ENCODE measurements at places on chromosomes 7 and 10. TPM values are rescaled to one million over a fixed set of nuclear protein-coding genes. Genes with fewer than 3 reads are reported as not detected.

- no peaks in the 10 kb centered on the region for H3K27me3 ChIP-seq
- no peak overlapping the region for H3K4me3 ChIP-seq
- H3K36me3 ChIP-seq = no peaks in the 10 kb centered on the region
- DNase-seq = no peak
Measured at GRCh38 chr7:54813398-54813797, 54.4 kb upstream of the SEC61G start.

- no peaks in the 10 kb centered on the region for H3K4me1 ChIP-seq
- no peaks in the 10 kb centered on the region for H3K36me3 ChIP-seq
- H3K27me3 ChIP-seq = peaks cover 16% of the 10 kb centered on the region
Measured at GRCh38 chr10:18136073-18136791, 4.0 kb upstream of the CACNB2 start.

DNA sequence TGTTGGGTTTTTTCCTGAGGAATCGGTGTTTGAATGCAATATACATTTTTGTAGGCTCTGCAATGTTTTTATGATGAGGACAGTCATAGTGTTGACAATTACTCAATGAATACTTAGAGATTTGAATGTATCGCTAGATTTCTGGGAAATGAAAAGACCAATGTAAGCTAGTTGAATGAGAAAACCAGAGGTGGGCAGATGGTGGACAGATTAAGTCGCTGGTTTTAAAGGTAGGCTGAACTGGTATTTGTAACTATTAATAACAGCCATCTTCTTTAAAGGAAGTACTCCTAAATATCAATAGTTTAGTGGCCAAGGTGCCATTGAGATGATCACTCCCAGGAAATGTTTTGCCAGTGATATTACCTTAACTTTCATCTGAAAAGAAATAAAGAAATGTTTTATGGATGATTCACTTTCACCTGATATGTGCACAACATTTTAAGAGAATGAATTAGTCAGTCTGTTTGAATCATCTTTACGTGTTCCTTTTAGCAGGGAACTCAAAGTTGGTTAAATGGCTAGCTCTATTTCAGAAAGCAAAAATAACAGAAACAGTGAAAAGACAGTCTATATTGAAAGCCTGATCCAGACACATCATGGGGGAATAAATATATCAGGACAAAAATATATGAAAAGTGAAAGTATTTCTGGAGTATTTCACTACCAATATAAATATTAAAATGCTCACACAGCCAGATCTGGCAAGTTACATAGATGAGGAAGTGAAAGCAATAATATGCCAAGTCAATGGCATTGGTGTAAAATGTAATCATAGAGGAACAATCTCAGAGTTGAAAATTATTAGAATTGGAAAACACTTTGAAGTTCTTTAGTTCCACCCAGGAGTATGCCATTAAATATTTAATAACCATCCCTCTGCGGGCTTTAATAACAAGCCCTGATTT, 20.7 kb downstream of the MET start:
- H3K27me3 ChIP-seq = no peaks in the 10 kb centered on the region
- no peak for DNase-seq
- H3K27ac ChIP-seq = no peak overlapping the region
- H3K36me3 ChIP-seq = no peaks in the 10 kb centered on the region

GRCh38 chr10:111522141-111522540, 445.3 kb downstream of the ADRA2A start:
- no peak overlapping the region for H3K4me3 ChIP-seq
- H3K27ac ChIP-seq = no peak overlapping the region
- H3K4me1 ChIP-seq = no peaks in the 10 kb centered on the region
- no peaks in the 10 kb centered on the region for H3K36me3 ChIP-seq

GRCh38 chr10:95516774-95517373, 44.3 kb downstream of the SORBS1 start:
- no peaks in the 10 kb centered on the region for H3K27me3 ChIP-seq
- no peaks in the 10 kb centered on the region for H3K36me3 ChIP-seq
- H3K4me3 ChIP-seq = no peak overlapping the region
- DNase-seq = no peak
- no peak overlapping the region for H3K27ac ChIP-seq

DNA sequence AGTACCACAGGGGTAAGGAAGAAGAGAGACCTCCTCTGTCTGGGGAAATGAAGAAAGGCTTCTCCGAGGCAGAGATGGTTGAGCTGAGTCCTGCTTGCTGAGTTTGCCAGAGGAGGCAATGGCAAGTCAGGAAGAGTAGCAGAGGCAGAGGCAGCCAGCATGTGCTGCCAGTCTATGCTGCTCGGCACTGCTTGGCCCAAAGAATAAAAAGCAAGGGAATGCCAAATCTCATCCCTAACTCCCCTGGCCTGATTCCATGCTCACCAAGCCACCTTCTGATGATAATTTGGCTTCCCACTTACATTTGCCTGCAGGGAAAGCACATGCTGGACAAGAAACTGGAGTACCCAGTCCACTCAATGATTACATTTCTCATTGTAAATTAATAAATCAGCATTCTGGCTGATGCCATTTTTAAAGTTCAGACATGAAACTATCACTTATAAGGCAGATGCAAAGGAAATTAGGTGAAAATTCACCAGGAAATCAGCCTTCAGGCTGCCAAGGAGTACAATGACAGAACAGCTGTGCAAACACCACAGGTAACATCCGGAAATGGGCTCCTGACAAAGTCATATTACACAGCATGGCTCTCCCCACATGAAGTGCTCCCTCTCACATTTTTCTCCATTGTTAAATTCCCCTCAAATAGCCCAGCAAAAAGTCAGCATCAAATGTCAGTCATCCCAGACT, 245.9 kb downstream of the MTERF1 start:
- H3K36me3 ChIP-seq = no peaks in the 10 kb centered on the region
- no peaks in the 10 kb centered on the region for H3K27me3 ChIP-seq
- no peaks in the 10 kb centered on the region for H3K4me1 ChIP-seq
- no peak overlapping the region for H3K27ac ChIP-seq

DNA sequence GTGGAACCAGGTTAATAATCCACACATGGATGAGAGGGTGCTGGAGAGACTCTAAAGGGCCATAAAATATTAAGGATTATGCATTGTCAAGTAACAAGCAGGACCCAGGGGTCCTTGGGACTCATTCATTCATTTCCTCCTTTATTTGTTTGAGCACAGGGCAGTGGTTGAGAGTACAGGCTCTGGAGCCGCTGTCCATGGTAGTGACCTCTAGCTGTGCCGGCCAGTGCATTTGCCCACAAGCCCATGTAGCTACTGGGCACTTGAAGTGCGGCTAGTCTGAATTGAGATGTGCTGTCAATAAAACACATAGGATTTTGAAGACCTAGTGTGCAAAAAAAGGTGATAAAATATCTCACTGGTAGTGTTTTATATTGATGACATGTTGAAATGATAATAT, 137.6 kb downstream of the C10orf105 start:
- H3K27ac ChIP-seq = no peak overlapping the region
- H3K4me1 ChIP-seq = no peaks in the 10 kb centered on the region
- peaks cover 4% of the 10 kb centered on the region for H3K27me3 ChIP-seq
- no peak overlapping the region for H3K4me3 ChIP-seq
- no peak for DNase-seq

DNA sequence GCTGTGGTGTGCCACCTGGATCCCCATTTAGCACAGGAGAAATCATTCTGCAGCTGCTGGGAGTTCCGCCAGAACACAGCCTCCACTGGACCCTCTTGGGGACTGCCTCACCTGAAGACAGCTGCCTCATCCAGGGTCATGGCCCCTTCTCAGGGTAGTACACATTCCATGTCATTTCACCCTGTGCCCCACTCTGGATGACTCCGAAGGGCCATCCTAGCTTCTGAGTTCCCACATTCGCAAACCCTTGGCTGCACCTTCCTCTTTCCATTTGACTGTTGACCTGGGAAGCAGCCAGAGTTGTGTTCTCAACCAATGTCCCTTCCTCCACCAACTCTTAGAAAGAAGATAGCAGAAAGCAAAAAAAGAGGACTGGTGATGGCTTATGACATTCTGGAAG, 125.6 kb upstream of the TBX20 start:
- H3K36me3 ChIP-seq = no peaks in the 10 kb centered on the region
- H3K4me1 ChIP-seq = no peaks in the 10 kb centered on the region
- H3K27me3 ChIP-seq = no peaks in the 10 kb centered on the region
- no peak overlapping the region for H3K27ac ChIP-seq

GRCh38 chr7:44979481-44980392, 922 bp upstream of the MYO1G start:
- H3K27ac ChIP-seq = peak overlapping the region; percentile 92
- H3K4me1 ChIP-seq = peaks cover 90% of the 10 kb centered on the region
- peaks cover 47% of the 10 kb centered on the region for H3K36me3 ChIP-seq
- no peaks in the 10 kb centered on the region for H3K27me3 ChIP-seq
- no peak for DNase-seq

DNA sequence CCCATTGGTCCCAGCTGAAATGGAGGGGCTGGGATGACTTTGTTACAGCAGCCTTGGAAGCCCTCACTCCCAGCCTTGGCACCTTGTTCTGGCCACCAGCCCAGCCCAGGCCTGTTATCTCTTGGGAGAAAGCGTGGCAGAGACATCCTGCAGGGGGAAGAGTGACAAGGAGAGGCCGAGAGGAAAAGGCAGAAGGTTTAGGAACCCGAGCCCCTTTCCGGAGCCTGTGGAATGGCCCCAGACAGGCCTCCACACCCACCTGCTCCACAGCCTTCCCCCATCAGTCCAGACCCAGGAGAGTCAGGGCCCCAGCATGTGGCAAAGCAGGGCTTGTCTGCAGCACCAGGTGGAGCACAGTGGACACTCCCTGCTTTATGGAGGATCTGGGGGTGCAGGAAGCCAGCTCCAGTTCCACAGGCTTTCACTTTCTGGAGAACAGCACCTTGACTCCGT, 24.1 kb upstream of the TRIM8 start:
- H3K27me3 ChIP-seq = no peaks in the 10 kb centered on the region
- H3K4me3 ChIP-seq = no peak overlapping the region

DNA sequence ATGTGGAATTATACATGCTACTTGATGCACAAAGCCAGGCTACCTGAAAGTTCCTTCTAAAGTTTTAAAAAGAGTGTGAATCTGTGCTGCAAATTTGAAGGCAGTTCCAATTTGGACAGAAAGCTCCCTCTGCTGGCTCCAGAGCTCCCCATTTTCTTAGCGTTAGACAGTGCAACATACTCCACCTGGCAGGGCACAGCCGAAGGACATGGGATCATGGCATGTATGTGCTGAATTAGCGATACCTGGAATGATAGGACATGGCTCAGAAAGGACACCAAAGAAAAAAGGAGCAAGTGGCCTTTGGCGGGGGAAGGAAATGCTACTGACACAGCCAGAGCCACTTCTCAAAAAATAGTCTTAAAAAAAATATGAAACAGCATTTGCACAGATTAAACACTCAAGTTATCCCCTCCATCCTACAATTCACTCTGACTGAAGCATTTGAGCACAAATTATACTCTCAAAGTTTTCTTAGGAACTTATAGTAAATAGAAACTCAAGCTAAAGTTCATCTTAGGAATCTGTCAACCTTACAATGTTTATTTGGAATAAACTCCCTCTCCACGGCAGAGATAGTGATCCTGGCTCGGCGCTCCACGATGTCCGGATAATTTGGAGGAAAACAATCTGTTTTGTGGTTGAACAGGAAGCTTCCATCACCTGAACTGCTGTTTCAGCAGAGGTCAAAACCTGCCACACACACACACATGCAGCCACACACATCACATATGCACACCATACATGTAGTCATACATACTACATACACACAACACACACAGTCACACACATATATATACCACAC, 80.0 kb downstream of the C7orf25 start:
- no peaks in the 10 kb centered on the region for H3K36me3 ChIP-seq
- no peak overlapping the region for H3K4me3 ChIP-seq
- DNase-seq = no peak

DNA sequence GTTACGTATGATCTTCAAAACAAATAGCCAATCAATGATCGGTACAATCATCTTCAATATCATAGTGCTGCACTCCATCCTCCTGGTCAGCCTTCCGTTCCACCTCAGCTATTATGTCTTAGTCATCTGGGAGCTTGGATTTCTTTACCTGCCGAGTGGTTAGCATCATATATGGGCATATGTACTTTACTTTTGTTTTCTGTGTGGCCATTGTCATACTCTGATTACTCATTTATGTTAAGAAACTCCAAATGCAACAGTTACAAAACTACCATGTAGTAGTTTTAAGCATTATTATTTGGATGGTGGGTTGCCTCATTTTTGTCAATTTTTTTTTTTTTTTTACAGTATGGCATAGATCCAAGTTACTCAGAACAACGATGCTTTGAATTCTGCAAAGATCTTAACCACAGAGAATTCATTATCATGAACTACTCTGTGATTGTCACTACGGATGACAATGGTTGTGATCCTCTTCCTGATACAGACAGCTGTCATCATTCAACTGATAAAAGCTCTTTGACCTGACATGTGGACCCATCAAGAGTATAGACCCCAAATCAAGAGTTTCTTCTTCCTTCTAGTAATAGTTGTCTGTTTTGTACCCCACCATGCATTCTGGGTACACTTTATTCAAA, 52.1 kb upstream of the NME8 start:
- no peaks in the 10 kb centered on the region for H3K27me3 ChIP-seq
- H3K4me3 ChIP-seq = no peak overlapping the region
- H3K4me1 ChIP-seq = no peaks in the 10 kb centered on the region

- no peak for DNase-seq
- H3K27ac ChIP-seq = peak overlapping the region; percentile 21
- H3K36me3 ChIP-seq = peaks cover 19% of the 10 kb centered on the region
- peaks cover 76% of the 10 kb centered on the region for H3K4me1 ChIP-seq
Measured at GRCh38 chr10:119535837-119536507, 6.5 kb downstream of the RGS10 start.

DNA sequence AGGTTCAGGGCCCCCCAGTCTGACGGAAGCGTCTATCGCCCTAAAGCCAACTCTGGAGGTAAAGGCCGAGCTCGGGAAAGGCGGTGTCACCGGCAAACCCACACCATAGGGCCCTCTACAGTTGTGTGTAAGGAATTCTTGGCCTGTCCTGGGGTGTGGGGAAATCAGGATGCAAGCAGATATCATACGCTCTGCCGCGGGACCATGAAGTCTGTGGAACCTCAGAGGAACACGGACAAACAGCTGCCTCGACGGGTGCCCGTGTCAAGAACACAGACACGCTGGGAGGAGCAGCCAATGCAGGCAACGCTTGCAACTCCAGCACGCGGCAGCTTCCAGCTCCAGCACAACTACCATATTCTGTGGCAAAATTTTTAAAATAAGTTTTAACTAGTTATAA, 157.9 kb downstream of the DIP2C start:
- no peaks in the 10 kb centered on the region for H3K36me3 ChIP-seq
- H3K27ac ChIP-seq = no peak overlapping the region
- no peaks in the 10 kb centered on the region for H3K27me3 ChIP-seq
- DNase-seq = no peak

Gene RBM20
- 1.1 TPM for total RNA-seq

Gene CPEB3
- 1.3 TPM for total RNA-seq

Gene SKIDA1
- total RNA-seq = 0.25 TPM

Gene ASIC3
- total RNA-seq = 15.2 TPM

Gene ATRNL1
- not detected for total RNA-seq

Gene GPR85
- not detected for total RNA-seq

Gene CDH23
- total RNA-seq = 5.2 TPM

Gene DOCK4
- 0.31 TPM for total RNA-seq

Gene BICC1
- not detected for total RNA-seq

Gene ZNF716
- not detected for total RNA-seq

Measured in CD4-positive, alpha-beta T cell (primary cell).